Tongue (tissue), 3 donors: ENCODE measurements at places on chromosomes 5 and 9. TPM values are rescaled to one million over a fixed set of nuclear protein-coding genes. Genes with fewer than 3 reads are reported as not detected.

DNA sequence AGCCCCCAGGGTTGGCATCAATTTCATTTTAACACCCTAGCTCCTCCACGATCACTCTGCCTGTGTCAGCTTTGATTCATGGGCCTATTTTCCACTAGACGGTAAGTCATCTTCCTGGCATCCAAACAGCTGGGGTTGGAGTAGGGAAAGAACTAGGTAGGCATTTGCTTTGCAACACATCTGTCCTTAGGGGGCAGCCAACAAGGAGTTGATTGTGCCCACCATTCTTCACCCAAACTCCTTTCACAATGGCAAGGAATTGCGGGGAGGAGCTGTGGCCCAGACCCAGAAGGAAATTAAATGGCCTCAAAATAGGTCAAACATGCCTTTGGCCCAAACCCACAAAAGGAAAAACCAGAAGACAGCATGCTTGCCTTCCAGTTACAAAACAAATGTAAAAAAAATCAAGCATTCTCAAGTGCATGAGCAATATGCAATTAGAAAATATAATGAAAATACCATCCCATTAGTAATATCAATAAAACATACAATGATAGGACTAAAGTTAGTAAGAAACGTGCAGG lies 71.8 kb downstream of the NRG2 start:
- DNase-seq = no peak

PRDM9 gene
- total RNA-seq = not detected

GRCh38 chr5:122835681-122836080 lies 9.7 kb upstream of the SNX24 start:
- DNase-seq = no peak

PHYHD1 gene
- 26.0 TPM for total RNA-seq

PCDHGA6 gene
- 4.8 TPM for total RNA-seq

- no peak for DNase-seq
Measured at GRCh38 chr9:91856419-91856818, 93.6 kb downstream of the ROR2 start.

- no peak for DNase-seq
Measured at GRCh38 chr5:40826489-40827187, 8.4 kb downstream of the RPL37 start.
